ENCODE measurements at places on chromosomes 11 and 22.

- no peak for ATAC-seq
Observed at GRCh38 chr22:26985931-26986782, 328.8 kb downstream of the MIAT start.

GRCh38 chr11:121304759-121305158, 12.2 kb downstream of the SC5D start:
- no peak for ATAC-seq

- no peak for ATAC-seq
Observed at GRCh38 chr11:34651551-34651950, 30.7 kb downstream of the EHF start.

- no peak for ATAC-seq
Observed at GRCh38 chr22:28185130-28185529, 266.1 kb upstream of the PITPNB start.

DNA sequence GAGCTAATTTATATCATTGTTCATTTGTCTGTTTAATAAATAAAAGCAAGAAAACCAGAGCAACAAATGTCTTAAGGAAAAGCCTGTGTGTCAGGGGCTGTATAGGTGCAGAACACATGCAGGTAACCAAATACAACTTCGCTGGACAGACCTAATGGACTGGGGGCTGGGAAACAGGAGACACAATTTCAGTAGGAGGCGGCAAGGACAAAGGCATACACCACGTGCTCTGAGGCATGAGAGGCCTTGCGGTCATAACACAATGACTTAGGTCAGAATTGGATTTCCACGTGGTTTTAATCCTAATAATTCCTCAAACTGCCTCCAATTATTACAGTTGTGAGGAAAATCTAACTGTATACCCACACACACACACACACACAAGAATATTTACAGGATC, 8.7 kb upstream of the GLB1L3 start:
- no peak for ATAC-seq

Data from SK-N-SH treated with all-trans-retinoic acid at 6 μM for 48 hours (cell line).